ENCODE measurements at places on chromosomes 6 and 20.

GRCh38 chr20:44034451-44034850 lies 119.8 kb downstream of the TOX2 start:
- ATAC-seq: no peak

DNA sequence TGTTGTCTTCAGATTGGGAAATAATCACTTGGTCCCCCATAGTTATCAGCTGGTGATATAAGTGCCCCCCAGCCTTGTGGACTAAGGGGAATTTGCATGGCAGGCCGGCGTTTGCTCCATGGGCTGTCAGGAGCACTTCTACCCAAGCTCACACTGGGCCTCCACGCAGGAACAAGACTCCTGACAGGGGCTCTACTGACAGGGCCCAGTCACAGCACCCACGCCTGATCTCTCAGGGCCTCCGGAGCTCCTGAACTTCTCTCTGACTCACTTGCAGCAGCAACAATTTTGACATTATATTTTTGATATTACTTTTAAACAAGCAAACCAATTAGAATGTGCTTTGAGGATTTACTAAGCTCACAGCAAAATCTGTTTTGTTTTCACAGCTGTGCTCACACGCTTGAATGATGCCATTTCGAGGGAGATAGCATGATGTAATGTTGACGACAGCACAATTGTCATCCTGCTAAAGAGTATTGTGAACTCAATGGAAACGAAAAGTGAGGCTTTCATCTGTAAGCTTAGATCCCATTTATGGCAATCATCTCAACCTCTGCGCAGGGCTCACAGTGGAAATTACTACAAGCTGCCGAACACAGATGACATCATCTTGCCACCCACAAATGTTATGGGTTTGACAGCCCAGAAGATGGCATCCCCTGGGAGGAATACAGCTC lies 28.7 kb upstream of the TXNDC5 start:
- no peak for ATAC-seq

DNA sequence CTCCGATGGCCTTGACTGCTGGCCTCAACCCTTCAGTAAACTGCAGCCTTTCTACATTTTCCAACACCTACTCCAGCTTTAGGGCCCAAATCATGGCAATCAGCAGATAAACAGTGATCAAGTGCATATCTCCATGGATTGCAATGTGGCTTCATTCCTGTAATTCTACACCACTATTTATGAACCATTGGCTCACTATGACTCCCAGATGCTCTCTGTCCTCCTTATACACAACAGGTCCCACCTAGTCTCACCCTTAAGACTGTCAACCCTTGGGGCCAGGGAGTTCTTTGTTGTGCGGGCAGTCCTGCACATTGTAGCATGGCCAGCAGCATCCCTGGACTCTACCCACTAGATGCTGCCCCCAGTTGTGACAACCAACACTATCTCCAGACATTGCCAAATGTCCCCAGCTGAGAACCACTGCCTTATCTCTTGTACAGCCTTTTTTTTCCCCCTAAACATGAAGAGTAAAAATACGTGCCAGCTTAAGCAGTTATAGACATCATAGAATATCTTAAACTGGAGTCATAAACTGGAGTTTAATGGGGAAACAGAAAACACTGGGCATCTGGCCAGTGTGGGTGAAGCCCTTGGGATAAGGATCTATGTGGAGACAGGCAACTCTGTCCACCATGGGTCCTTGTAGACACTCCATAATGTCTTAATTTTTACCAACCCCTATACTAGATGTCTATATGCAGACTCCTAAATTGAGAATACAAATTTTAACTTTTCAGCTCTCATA lies 21.1 kb downstream of the MRPL14 start:
- ATAC-seq: no peak

DNA sequence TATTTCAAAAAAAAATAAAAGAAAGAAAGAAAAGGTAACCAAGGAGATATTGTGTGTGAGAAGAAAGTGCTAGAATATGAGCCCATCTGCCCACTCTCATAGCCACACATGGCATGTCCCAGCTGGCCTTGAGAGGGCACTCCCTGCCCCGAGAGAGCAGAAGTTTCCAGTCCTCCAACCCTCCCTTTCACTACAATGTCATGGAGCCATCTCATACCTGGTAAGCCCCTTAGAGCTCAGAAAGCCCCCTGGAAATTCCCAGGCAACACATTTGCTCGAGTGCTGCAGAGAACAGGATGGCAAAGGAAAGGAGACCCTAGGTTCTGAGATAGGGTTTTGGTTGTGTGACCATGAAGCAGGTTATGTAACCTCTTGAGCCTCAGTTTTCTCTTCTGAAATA lies 75.8 kb upstream of the RIN2 start:
- no peak for ATAC-seq

GRCh38 chr6:83594941-83595340 lies 82.6 kb downstream of the PRSS35 start:
- no peak for ATAC-seq

DNA sequence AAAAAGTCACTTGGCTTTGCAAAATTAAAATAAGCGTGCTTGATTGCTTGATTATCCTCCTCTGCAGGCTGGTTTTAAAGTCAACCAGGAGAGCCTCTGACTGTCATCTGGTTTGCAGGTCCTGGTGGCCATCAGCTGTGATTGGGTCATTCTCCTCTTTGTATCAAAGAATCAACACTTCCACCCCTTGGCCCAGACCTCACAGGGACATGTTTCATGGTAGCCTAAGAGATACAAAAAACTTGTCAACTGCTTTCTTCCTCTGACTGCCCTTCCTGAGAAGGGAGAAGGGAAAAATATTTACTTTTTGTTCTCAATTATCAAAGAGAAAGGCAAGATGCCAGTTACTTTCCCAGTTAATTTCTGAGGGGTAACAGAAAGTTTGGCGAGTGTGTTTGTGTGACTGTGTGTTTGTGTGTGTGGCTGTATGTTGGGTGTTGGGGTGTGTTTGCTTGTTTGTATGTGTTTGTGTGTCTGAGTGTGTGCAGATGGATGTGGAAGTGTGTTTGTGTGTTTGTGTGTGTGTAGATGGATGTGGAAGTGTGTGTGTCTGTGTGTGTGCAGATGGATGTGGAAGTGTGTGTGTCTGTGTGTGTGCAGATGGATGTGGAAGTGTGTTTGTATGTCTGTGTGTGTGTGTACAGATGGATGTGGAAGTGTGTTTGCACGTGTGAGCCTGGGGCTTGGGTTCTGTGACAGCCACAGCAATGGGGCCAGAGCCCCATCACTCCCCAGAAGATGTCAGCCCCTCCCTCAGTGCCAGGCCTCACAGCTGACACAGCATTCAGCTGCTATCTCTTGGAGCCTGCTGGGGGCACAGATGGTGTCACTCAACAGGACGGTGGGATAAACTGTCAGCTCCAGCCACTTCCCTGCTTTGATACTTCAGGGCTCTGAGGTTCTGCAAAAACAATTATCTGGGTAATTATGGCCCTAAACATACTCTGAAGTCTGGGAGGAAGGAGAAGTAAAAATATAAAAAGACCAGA lies 98.6 kb upstream of the RNF24 start:
- ATAC-seq: no peak

DNA sequence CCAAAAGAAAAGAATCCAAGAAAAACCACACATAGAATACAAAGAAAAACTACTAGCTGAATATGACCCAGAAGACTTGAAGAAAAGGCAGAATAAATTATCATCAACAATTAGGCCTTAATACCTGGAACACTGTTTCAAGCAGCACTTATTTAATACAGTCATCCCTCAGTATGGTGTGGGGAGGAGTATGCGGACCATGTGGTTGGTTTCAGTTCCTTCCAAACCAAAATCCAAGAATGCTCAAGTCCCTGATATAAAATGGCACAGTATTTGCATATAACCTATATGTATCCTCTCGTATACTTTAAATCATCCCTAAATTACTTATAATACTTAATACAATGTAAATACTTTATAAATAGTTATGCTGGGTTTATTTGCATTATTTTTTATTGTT lies 16.1 kb downstream of the CDK19 start:
- no peak for ATAC-seq

DNA sequence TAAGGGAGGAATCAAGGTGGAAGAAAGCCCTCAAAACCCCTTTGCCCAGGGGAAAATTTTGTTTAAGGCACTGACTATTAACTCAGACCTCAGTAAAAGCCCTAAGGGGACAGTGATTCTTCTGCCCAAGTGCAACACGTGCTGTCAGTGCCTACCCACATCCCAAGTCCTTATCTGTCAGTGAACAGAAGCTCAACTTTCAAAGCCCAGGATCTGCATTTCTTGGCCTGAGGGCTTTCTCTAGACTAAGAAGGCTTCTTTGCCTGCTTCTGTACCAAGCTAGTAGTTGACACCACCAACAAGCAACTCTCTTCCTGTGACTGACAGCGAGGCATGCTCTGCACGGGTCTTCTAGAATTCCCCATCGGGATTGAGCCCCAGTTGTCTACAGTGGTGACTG lies 416.0 kb upstream of the SPTLC3 start:
- ATAC-seq: no peak

DNA sequence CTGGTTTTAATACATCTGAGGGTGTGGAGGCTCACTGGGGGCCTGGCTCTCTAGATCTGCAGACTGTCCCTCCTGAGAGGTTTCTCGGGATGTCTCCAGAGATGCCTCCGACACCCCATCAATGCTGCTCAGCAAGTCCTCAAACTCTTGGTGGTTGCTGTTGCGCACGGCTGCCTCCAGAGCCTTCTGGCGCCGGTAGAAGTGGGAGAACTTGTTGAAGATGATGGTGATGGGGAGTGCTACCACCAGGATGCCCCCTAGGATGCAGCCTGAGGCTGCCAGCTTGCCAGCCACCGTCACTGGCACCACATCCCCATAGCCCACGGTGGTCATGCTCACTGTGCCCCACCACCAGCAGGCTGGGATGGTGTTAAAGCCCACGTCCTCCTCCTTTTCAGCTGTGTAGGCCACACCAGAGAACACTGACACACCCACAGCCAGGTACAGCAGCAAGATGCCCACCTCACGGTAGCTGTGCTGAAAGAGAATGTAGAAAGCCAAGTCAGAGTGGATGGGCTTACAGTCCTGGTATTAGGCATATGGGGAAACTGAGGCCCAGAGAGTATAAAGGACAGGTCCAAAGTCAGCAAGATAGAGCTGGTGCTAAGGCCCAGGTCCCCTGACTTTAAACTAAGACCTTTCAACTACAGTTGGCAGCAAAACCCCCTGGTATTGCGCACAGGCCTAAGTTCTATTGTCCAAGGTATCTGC lies 5.9 kb downstream of the KCNS1 start:
- peak; percentile 14 for ATAC-seq

- no peak for ATAC-seq
Observed at GRCh38 chr6:10550764-10551163, 29.6 kb downstream of the GCNT2 start.

GRCh38 chr6:155143029-155143577 lies 120.7 kb upstream of the CLDN20 start:
- peak; percentile 59 for ATAC-seq

DNA sequence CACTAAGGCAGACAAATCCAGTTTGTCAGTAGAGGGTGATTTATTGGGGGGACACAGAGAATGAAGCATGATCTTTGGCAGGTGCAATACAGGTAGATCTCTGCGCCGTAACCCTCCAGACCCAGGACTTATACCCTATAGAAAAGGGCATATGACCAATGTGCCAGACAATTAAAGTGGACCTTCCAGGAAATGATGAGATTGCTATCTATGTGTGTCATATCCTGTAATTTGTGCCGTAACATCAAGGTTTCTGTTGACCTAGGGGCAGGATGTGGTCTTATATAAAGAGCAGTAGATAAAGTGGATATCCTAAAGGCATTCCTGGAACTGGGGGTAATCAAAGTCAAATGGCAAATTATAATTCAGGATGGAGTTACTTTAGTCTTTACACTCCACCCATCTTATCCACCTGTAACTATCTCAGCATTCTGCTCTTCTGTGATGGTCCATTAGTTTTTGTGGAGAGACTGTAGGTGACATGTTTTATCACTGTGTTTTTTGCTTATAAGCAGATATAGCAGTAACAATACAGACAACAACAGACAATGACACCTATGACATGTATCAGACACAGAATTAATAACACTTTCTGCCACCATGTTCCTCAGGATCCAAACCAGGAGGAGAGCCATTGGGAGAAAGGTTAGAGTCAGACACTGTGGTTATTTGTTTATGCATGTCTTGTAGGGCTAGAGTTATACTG lies 43.1 kb upstream of the ZNF337 start:
- no peak for ATAC-seq

DNA sequence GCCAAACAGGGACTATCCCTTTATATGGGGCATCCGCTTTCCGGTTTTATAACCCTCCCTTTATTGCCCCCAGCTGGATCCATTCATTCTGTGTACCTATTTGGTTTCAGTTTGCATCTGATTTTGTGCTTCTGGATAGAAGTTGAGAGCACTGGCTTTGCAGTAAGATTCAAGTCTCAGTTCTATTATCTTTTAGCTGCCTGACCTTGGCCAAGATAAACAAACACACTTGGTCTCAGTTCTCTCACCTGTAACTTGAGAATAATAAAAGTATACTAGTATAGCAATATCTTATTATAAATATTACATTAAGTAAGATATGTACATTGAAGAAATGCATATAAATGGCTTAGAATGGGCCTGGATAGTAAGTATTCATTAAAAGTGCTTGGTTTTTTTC lies 182.4 kb upstream of the TSHZ2 start:
- no peak for ATAC-seq

- ATAC-seq: no peak
Observed at GRCh38 chr6:127290391-127291265, 24.0 kb downstream of the RNF146 start.

DNA sequence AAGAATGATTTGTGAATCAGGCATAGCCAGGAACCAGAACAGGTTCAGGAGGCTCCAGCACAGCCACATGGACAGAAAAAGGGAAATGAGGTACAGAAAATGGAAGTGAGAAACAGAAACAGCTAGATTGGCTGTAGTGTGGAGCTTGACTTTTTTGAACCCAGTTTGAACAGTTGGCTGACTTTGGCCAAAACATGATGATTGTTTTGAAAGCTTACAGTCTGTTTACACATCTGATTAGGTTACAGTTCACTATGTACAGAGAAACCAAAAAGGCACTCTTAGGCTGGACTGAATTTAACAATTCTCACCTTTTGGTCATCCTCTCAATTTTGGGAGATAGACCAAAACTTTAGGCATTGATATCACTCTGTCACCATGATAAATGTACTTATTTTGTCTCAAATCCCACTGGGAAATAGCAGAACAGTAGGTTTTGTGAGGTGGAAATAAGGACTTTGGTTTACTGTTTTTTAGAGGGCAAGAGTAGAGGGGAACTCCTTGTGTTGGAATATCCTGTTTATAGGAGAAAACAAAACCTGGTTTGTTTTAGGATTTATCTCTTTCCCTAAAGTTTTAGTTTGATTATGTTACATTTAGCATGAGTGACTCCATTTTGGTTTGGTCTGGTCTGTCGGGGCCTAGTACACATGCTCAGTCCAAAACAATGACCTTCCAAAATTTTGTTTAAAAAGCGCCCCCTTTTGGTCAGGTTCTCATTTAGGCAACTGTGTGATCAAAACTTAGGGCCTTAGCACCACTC lies 123.1 kb downstream of the OLIG3 start:
- ATAC-seq: no peak

- no peak for ATAC-seq
Observed at GRCh38 chr20:62879275-62880146, 17.9 kb upstream of the TCFL5 start.

- ATAC-seq: no peak
Observed at GRCh38 chr6:47741807-47742206, 40.0 kb upstream of the OPN5 start.

- ATAC-seq: no peak
Observed at GRCh38 chr20:38242848-38243708, 17.5 kb downstream of the KIAA1755 start.

Data from SK-N-SH treated with all-trans-retinoic acid at 6 μM for 48 hours (cell line).